ENCODE measurements at places on chromosomes 1 and 21.

- DNase-seq = no peak
Measured at GRCh38 chr1:22702296-22703085, 8.1 kb upstream of the EPHB2 start.

DNA sequence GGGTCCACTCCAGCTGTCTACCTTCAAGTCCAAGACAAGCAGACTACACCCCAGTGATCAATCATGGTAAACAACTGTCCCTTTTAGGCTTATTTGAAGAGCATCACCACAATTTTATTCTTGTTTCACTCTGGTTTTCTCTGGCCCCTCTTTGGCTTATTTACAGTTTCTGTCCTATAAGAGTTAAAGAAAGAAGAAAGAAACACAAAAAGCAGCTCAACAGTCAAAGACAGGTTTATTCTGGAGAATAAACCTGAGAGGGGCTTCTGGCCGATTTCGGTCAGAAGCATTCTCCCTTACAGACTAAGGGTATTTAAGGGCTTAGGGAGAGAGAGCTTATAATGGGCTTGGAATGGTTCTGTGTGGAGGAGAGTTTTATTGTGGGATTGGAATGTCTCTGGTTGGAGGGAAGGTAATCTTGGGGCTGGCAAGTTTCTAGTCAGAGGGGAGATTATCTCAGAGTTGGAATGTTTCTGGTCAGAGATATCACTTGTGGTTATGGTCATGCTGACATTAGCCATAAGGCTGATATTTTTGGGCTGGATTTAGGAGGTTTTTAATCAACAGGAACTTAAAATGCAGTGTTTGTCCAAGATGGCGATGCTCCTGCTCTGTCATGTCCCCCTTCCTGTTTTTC, 161.0 kb downstream of the URB2 start:
- no peak for DNase-seq

DNA sequence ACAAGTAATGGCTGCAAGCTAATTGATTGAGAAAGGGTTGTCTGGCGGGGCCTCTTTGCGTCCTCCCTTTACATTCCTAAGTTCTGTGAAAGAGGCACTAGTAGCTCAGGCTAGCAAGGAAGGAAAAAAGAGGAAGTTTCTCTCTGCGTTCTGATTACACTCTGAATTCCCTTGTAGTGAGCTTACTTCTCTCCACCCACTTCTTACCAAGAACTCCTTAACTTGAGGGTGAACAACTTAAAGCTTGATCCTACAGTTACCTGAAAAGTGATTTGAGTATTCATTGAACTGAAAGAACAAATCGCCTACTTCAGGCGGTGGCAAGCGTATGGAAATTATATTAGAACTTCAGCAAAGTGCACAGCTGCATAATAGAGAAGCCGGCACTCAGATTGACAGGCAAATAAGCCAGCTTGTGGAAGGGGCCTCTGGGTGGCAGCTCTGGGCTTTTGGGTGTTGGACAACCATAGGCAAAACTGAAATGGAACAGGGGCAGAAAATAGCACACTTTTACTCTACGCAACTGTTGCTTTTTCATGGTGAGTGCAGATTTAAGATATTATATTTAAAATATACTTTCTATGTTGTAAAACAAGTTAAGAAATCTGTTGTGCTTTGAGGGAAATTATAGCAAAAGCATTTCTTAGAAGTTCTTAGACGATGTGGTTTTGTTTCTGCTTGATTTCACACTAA, 464.5 kb downstream of the USP25 start:
- DNase-seq = no peak

DNA sequence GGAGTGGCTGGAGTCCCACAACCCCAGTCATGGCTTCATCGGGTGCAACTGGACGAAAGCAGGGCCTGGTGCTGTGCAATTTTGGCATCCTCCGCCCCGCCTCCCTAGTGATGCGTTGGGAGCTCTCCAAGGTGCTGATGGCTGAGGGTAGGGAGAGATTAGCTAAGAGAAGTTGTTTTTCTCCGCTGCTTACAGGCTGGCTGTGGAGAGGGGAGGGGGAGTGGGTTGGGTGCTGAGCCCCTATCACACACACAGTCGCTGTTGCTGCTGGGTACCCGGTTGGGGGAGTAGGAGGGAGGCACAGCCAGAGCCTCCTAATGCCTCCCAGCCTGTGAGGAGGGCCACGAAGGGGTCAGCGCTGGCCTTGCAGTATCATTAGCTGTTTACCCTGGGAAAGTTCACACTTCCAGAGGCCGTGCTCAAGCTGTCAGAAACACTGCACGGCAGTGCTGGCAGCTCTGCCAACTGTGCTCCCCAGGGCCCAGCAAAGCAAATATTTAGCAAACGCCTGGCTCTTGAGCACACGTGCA, 110.0 kb downstream of the GRIK3 start:
- peak; percentile 7 for DNase-seq

GRCh38 chr1:109726728-109727373, 14.0 kb downstream of the GSTM3 start:
- no peak for DNase-seq

DNA sequence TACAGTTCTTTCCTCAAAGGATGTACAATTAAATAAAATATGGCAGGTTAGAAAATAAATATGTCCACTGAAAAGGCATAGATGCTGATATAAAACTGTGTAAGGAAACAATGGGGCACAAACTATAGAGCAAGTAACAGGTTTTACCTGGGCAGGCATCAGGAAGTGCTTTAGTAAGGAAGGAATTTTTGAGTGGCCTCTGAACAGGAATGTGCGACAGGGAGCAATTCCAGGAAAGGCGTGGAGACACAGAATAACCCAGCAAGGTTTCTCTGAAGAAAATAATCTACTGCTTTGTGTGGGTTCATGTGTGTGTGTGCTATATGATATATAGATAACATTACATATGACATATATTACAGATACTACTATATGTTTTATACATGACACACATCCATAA, 128.4 kb downstream of the RGS21 start:
- no peak for DNase-seq

DNA sequence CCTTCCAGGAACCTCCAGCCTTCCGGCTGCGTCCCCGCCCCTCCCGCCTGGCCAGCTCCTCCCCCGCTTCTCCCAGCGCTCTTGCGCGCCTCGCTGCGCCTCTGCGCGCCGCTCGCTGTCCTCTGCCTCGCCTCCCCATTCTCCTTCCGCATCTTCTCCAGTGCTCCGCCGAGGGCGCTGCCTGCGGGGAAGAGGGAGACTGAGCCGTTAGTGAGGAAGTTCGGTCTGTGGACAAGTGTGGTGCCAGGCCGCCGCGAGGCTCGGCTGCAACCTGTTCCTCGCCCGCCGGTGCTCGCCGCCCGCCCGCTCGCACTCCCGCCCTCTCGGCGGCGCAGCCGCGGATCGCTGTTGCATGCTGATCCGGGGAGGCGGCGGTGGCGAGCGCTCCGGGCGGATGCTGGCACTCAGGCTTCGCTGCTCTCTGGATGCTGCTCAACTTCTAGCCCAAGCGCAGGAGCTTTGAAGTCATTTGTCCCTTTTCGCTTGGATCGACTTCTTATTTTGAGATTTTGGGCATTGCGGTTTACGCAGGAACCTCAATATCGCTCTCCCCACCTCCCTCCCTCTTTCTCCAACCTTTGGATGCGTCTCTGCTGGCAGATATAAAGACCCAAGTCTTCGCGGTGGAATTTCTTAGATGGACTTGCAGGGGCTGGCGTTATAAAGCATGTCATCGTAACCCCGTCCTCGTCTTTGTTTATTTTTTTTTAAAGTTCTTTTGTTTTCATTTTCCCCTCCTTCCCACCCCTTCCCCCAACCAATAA, 614 bp upstream of the CACNA1E start:
- no peak for DNase-seq

DNA sequence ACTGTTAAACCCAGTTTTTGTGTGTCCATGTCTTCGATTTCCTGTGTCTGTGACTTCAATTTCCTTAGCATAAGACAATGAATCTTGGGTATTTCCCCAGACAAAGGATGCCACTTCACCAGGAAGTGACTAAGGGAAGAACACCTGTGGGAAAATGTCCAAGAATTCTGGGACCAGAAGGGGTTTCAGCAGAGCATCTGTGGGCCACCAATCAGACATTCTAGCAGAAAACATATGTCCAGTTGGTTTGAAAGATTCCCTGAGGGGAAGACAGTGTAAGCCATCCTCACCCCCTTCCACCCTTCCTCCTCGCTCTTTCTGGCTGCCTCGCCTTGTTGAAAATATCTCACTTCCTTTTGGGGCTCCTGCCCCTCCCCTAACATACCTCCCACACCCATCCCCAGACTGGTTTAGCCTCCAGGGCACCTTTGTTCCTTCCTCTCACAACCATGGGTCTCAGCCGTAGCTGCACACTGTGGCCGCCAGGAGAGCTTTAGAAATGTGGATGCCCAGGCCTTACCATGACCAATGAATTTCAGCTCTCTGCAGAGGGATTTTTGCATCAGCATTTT, 25.5 kb upstream of the IFNAR1 start:
- DNase-seq = no peak

GRCh38 chr1:11147197-11147770, 41.9 kb upstream of the ANGPTL7 start:
- DNase-seq = no peak

- no peak for DNase-seq
Measured at GRCh38 chr21:45846373-45847160, 135.0 kb upstream of the COL6A1 start.

- no peak for DNase-seq
Measured at GRCh38 chr1:212692774-212693644, 6.6 kb downstream of the BATF3 start.

GRCh38 chr1:45721207-45721606, 29.2 kb downstream of the IPP start:
- DNase-seq = no peak

- DNase-seq = peak; percentile 7
Measured at GRCh38 chr1:6889875-6890480, 104.7 kb downstream of the CAMTA1 start.

DNA sequence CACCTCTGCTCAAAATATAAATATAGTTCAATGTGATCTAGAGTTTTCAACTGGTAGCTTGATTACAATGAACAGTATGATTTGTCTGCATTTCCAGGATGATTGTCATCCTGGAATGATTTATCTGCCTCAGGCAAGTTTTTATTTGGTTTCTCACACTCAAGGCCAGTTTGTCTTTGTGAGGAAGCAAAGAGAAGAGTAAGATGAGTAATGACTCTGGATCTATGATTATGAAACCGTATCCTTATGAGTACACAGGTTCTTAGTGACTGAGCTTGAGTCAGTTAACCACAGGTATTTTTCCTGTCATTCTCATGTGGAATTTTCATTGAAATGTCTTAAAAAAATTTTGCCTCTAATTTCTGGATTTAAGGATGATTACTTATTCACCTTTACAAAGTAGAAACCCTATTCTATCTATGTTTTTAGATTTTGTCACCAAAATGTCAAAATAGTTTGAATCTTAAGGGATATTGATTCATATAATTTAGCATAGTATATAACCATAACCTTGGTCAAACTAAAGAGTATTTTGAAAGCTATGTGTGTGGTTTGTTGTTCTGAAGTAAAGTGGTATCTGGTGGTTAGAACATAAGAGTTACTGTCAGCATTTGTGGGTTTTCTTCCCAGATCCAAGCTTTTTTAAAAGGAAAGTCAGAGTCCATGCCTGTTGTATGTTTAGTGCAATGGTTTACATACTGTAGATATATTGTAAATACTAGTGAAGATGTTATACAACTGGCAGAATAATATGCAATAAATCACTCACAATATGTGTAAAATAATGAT, 145.0 kb downstream of the RASAL2 start:
- DNase-seq = no peak

GRCh38 chr1:158208586-158209116, 28.0 kb downstream of the CD1D start:
- no peak for DNase-seq

DNA sequence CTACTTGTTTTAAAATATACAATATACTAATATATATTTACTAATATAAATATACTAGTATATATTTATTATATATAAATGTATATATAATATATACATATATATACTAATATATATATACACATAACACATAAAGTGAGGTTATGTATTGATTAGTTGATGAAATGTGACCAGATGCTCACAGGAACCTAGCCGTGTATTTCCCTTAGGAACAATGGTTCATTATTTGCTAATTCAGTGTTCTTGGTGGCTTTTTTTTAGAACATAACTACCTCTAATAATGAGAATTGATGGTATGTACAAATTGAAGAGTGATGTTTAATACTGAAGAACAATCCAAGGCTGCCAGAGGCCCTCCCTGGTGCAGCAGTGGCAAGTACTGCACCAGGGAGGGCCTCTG, 37.9 kb upstream of the ITPKB start:
- no peak for DNase-seq

- DNase-seq = no peak
Measured at GRCh38 chr1:26401891-26402290, 8.7 kb upstream of the LIN28A start.

- peak; percentile 91 for DNase-seq
Measured at GRCh38 chr1:17236779-17237560, 11.9 kb upstream of the PADI3 start.

DNA sequence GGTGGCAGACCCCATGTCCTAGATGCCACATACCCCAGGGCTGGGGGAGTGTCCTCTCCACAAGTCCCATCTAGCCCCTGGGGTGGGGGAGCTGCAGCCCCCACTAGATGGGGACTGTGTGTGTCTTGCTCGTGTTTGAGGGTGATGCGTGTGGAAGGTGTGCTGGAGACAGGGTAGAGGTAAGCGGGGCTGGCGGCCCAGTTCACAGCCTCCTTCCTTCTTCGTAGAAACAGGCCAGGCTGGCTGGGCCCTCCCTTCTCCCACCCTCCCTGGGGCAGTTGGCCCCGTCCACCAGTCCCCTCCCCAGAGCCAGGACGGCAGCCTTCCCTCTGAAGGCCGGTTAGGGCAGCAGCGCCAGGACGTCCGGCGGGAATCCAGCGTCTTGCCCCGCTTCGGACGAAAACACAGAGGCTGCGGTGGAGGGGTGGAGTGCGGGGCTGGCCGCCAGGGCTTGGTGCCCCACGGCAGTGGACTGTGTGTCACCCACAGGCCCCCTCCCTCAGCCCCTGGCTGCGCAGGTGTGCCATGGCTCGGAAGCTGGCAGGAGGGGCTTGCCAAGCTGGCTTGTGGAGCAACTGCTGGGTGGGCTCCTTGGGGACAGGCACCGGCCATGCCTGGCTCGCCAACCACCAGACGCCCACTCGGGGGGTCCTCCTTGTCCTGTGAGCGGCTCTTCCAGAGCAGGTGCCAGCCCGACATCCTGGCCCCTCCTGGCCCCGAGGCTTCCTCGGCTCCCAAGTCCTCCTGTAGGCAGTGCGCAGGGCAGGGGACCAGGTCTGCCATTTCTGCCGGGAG, 3.6 kb downstream of the PRDM16 start:
- no peak for DNase-seq

DNA sequence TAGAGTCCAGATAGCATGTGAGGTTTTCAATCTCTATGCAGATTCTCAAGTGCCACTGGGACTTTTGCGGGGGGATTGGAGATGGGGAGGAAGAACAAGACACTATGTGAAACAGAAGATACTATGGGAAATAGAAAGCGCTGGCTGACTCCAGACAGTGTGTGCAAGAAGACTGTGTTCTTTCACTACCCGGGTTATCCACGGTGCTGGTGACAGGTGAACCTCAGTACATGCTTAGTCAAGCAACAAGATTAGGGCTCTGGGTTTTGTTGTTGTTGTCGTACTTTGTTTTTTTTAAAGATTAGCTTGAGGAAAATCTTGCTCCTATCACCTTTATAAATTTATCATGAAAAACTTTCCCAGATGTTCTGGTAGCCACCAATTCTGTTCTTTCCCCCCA, 56.4 kb downstream of the SUSD4 start:
- no peak for DNase-seq

GRCh38 chr1:215405211-215405610, 161.9 kb upstream of the KCTD3 start:
- no peak for DNase-seq

- DNase-seq = no peak
Measured at GRCh38 chr21:38081708-38082107, 165.5 kb upstream of the KCNJ6 start.

Measured in T-helper 9 cell (primary cell).